Right ventricle myocardium superior (tissue), 1 donor: ENCODE measurements at places on chromosomes 6 and 20. TPM values are rescaled to one million over a fixed set of nuclear protein-coding genes. Genes with fewer than 3 reads are reported as not detected.

Gene ADTRP
- total RNA-seq: not detected

Gene SLC17A1
- not detected for total RNA-seq

Gene GLP1R
- 6.5 TPM for total RNA-seq

Gene OR2J3
- not detected for total RNA-seq

Gene CEBPB
- total RNA-seq: 57.3 TPM

Gene TDP2
- 20.3 TPM for total RNA-seq

Gene SSTR4
- total RNA-seq: not detected

Gene COL12A1
- 10.7 TPM for total RNA-seq

Gene STAU1
- total RNA-seq: 49.1 TPM

Gene BMP7
- 23.2 TPM for total RNA-seq

Gene ID4
- 1.4 TPM for total RNA-seq

Gene ZNF184
- 3.7 TPM for total RNA-seq

Gene TDRD6
- 0.32 TPM for total RNA-seq
